ENCODE measurements at places on chromosomes 2 and 18. TPM values are rescaled to one million over a fixed set of nuclear protein-coding genes. Genes with fewer than 3 reads are reported as not detected.

GRCh38 chr2:32758232-32758631 lies 130.4 kb downstream of the TTC27 start:
- DNase-seq: no peak

DNA sequence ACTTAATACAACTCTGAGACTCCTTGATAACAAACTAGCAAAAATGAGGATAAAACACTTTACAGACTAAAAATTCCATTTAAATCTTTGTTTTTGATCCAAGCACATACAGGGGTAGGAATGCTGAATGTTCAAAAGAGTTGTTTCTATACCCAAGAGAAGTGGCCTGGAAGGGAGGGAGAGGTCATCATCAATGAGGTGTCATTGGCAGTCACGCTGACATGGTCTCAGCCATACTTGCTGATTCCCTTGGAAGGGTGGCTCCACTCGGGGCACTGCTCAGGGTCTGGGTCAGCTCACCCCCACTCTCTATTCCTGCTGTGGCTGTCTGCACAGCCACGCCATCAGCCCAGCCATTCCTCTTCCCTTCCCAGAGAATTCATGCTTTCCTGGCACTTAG lies 105.2 kb upstream of the PELI1 start:
- no peak for DNase-seq

Gene ANKRD53
- polyA plus RNA-seq: 1.0 TPM

Gene MC4R
- polyA plus RNA-seq: 0.14 TPM

DNA sequence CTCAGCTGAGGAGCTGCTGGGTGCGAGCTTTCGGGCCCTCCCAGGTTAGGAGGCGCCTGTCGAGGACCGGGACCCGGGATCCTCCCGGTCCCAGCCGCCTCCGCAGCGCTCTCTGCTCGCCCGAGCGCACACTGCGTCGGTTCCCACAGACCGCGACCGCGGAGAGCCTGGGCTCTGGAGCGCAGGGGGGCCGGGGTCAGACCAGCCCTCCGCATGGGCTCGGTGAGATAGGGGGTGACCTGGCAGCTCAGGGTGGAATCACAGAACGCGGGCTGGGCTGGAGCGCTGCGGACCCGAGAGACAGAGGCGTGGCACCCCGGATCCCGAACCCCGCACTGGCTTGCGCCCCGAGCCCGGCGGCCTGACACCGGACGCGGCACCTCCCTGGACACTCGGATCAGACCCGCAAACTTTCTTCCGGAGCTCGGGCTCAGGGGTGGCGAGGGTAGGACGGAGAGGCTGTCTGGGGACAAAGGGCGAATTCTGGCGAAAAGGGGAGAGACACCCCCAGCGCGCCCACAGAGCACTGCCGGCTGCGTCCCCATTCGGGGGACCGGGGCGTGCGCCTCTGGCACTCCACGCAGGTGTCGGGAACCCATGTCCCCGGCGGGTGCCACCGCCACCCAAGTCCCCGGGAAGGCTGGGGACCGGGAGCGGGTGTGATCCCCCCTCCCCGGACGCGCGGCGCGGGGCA lies 612 bp downstream of the DIPK1C start:
- DNase-seq: no peak

DNA sequence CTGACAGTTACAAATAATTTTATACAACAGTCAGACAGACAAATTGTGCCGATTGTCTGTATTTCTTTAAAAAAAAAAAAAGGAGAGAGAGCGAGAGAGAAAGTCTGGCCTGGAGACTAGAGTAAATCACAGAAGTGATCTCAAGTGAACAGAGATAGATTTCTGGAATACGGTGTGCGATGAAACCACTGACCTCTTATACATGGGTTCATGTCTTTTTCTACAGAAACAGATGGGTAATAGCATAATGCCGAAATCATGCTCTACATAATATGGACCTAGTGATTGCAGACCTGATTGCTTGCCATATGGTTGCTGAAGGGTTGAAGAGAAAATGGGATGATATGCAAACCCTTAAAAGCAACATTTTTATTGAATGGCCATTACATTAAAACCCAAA lies 403.3 kb upstream of the FANCL start:
- no peak for DNase-seq

Gene SESTD1
- polyA plus RNA-seq: 11.9 TPM

Gene SLC66A3
- 27.0 TPM for polyA plus RNA-seq

GRCh38 chr2:200397785-200398184 lies 91.3 kb downstream of the SPATS2L start:
- DNase-seq: peak; percentile 64

DNA sequence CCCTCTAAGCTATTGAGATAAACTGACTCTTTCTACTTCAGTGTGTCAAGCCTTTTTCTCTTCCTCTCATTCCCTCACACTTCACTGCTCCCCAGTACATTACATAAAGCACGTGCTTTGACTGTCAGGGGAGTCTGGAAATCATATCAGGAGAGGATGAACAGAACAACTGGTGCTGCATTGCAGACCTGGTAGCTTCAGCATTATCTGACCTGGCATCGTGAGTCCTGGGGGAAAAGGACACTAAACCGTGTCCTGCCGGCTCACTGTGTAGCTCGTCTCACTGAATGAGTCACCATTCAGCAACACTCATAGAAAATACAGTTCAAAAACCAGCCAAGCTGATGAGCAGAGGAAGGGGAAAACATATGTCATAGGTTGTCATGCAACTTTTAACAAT lies 108.5 kb upstream of the UNC80 start:
- DNase-seq: peak; percentile 0

Gene STPG4
- 0.06 TPM for polyA plus RNA-seq

Gene FAM110C
- polyA plus RNA-seq: not detected

GRCh38 chr2:114261366-114261765 lies 181.1 kb upstream of the DPP10 start:
- no peak for DNase-seq

DNA sequence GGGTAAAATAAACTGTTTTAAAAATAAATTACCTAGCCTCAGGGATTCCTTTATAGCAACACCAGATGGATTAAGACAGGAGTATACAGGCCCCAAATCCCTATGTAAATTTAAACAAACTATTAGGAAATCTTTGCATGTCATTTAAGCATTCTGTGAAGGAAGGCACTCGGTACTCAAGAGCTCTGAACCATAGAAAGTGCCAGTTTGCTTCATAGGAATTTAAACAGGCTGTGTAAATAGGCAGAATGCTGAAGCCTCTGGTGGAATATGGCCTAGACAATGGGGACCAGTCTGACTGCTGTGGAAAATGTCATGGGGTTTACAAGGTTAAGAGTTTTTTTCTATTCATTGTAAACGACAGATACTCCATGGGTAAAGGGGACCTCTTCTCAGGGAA lies 377.4 kb downstream of the DLGAP1 start:
- DNase-seq: no peak

GRCh38 chr18:27724362-27724761 lies 452.6 kb downstream of the CDH2 start:
- no peak for DNase-seq

DNA sequence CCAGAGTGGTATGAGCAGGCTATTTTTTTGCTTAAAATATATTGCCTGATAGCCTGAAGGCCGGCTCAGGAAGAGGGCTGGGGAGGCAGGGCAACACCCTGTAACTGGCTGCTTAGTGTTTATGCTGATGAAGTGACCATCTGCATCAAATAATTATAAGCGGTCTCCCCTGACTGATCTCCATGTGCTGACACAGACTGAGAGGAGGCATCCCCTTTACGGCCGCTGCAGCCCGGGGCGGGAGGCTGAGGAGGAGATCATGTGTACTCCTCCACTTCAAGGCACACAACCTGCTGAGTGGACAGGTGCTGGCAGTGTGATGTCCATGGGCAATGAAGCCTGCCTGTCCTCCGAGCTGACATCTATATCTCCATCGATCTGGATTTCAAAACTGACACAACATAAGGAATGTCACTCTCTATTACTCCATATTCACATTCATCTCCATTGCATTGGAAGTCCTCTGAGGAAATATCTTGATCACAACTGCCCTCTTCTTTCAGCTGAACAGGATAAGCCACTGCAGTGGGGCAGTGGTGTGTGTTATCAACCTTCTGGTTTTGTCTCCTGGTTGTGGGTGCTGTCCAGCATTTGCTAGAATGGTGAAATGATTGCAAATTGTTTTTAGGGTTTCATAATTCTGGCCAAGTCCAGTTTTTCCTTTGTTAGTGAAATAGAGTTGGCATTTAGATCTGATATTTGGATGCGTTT lies 143.5 kb downstream of the AQP4 start:
- DNase-seq: no peak

Gene GALNT14
- not detected for polyA plus RNA-seq

GRCh38 chr2:108805032-108805431 lies 18.5 kb downstream of the CCDC138 start:
- no peak for DNase-seq

DNA sequence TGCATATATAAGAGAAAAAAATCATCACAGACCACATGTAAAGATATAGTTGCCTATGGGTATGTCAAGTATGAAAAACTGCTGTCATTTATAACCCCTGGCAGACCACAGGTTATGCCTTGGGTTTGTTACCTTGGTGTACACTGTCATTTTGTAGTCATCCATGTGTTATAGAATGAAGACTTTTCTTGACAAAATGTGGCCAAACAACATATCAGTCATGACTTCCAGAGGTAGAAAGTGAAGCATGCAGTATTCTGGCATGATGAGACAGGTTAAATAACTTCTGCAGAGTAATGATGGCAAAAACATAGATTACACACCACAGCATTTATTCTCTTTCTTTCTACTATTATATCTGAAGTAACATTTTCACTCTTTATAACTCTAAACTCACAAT lies 74.9 kb upstream of the NEUROD1 start:
- DNase-seq: no peak

DNA sequence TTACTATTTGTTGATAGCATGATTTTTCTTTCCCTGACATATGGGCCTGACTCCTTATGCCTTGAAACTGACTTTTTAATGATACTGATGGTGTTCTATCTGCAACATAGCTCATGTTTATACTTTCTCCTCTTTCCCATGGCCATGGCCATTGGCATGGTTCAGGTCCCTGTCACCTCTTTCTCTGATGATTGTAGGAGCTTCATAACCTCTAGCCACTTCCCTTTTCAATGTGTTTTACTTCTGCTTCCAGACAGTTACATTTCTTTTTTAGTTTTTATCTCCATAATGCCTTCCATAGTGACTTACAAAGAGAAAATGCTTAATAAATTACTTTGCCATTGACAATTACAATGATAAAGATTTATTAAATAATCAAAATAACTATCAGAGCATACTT lies 177.9 kb upstream of the SETBP1 start:
- DNase-seq: no peak

DNA sequence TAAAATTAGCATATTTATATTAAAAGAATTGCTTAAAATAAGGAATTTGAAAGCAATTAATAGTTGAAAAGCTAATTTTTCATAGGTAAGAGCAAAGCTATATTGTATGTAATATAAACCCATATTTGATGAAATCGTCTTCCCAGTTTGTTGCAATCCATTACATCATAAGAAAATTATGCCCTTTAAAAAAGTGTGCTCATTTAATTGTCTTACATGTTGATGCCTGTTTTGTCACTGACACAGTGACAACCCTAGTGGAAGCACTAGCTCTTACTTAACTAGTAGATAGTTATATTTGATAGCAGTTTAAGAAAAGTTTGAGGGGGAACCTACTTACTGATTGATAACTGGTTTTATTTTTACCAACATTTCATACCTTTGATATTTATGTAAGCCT lies 30.0 kb upstream of the IL18RAP start:
- no peak for DNase-seq

DNA sequence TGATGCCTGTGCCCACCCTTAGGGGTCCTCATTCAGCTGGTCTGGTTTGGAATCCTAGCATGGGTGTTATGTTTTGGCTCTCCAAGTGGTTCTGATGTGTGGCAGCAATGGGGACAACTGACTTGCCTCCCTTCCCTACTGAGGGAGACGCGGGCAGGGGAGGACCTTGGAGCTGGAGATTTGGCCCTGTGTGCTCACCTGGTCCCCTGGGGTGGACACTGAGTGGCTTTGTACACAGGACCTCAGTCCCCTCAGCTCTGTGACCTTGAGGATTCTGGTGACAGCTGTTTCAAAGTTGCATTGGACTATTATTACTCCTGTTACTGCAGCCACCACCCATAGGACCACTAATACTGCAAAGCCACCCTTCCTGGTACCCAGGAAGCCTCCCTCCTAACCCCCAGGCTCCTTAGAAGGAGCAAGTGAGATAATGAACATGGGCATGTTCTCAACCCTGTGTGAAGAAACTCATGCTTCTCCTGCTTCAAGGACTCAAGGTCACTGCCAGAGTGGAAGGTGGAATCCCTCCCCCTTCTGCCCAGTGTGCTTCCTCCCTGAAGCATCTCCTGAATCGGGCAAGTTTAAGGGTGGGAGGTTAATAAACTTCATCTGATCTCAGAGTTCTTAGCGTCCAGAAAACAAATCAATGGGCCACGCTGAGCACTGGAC lies 26.5 kb downstream of the TMEM182 start:
- no peak for DNase-seq

DNA sequence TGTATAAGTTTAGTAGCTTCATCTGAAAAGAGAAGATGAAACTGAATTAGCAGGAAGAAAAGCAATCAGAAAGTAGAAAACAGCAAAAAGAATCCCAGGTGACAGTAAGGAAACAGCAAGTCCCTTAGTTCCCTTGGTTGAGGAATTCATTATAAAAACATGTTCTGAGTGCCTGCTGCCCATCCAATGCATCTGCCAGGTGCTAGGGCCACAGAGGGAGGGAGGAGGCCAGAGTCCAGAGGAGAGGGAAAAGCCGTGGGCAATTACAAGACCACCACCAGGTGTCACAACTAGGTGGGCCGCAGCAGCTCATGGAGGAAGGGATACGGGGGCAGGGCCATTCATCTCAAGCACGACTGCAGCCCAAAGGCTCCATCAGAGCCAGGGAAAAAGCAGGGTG lies 55.9 kb upstream of the TFCP2L1 start:
- DNase-seq: no peak

Gene PTH2R
- polyA plus RNA-seq: not detected

Gene TMEM17
- 1.2 TPM for polyA plus RNA-seq

DNA sequence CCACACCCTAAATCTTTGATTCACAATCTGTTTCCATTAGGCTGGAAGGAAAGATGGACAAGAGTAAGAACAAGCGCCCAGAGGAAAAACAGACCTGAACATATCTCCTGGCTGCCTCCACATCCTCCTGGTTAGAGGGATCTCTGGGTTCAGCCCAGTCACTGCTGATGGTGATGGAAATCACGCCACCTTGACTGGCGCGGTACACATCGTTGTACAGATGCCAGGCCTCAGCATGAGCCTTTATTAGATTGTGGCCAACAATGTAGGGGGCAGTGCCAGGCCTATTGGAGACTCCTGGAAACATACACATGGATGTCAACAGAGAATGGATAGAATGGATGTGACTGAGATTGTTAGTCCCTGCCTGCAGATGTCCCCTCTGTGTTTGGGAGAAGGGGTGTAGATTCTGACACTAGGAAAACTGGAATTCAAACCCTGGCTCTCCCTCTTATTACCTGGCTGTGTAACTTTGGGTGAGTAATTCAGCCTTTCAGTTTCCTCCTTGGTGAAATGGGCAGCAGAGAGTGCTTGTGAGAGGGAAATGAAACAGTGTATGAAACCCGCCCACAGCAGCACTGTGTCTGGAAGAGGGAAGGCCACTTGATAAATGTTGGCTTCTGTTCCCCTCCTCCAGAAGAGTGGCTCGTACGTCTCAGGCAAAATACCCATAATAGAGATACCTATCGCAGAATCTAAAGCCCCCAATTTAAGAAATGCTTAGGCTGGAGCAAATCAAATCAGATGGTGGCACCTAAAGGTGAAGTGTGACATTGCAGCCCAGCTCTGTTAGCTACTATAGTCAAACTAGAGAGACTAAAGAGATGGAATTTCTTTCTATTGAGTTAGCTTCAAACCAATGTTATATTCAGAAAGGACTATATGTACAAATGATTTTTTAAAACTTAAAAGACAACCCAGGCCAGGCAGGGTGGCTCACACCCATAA lies 36.2 kb downstream of the LCT start:
- DNase-seq: no peak

Gene TMEM178A
- 1.1 TPM for polyA plus RNA-seq

Gene RAX
- not detected for polyA plus RNA-seq
